Forelimb muscle (tissue), 1 donor: ENCODE measurements at places on chromosomes 2 and 18. TPM values are rescaled to one million over a fixed set of nuclear protein-coding genes. Genes with fewer than 3 reads are reported as not detected.

The PLA2R1 gene
- polyA plus RNA-seq: 1.9 TPM

The CROCC2 gene
- polyA plus RNA-seq: 0.20 TPM

The IL1A gene
- polyA plus RNA-seq: not detected

The SLC30A3 gene
- polyA plus RNA-seq: 0.85 TPM

The DDX1 gene
- polyA plus RNA-seq: 91.8 TPM

The RAX gene
- polyA plus RNA-seq: not detected

The IL1B gene
- polyA plus RNA-seq: 0.14 TPM

The SH3RF3 gene
- polyA plus RNA-seq: 3.9 TPM

The AMER3 gene
- polyA plus RNA-seq: not detected

The TET3 gene
- polyA plus RNA-seq: 9.0 TPM

The ABCG8 gene
- 0.09 TPM for polyA plus RNA-seq

The EVX2 gene
- not detected for polyA plus RNA-seq

The OTOS gene
- polyA plus RNA-seq: not detected

The REEP1 gene
- 76.7 TPM for polyA plus RNA-seq
